ENCODE measurements at places on chromosomes 6 and 20.

DNA sequence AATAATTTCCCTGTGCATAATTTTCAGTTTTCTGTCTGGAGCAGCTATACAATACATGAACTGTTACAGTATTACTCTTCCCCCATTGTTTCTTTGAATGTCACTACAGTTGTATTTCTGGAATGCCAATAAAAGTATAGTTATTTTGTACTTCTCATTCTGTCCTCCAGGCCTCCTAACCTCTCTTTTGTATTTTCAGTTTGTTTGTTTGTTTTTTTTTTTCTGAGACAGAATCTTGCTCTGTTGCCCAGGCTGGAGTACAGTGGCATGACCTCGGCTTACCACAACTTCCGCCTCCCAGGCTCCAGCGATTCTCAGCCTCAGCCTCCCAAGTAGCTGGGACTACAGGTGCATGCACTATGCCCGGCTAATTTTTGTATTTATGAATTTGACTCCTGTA is 16.8 kb upstream of the ARID1B start:
- no peak for DNase-seq

- no peak for DNase-seq
Observed at GRCh38 chr20:59620860-59621505, 16.6 kb downstream of the PHACTR3 start.

- DNase-seq, result no peak
Observed at GRCh38 chr20:2093883-2094282, 7.7 kb upstream of the STK35 start.

DNA sequence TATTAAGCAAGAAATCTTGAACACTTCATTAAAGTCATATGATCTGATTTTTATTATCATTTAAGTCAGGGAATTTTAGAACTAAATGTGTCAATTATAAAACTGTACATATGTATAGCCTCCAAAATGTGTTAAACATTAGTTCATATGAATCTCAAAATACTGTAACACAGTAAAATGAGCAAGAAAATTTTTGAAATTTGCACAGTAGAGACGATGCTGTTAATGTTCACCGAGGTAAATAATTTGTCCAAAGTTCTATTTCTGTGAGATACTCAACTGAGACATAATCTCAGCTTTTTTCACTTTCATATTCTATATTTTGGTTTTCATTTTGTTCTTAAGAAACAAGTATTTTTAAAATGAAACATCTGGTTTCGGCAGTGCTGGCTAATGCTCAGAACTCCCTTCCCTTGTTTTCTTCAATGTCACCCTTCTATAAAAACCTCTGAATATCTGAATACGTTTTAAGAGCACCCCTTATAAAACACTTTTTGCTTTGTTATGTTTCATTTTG is 353.1 kb downstream of the LAMA2 start:
- no peak for DNase-seq

GRCh38 chr6:159311618-159312017 is 142.4 kb downstream of the FNDC1 start:
- DNase-seq, result no peak

DNA sequence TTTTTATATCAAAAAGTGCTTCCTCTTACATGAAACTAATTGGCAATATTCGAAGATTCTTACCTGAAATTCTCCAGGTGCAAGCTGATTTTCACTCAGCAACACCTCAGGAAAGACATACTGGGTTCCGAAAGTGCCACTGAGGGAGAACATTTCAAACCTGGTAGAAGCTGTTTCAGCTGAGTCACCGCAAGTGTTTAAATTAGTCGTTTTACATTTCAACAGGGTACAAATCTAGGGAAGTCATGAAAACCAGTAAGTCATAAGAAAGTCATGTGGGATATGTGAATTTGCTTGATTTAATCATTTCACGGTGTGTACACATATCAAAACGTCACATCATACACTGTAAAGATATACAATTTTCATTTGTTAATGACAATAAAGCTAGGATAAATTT is 25.3 kb upstream of the TAAR1 start:
- DNase-seq, result no peak

GRCh38 chr20:31605902-31606803 is 1.1 kb downstream of the ID1 start:
- DNase-seq, result no peak

DNA sequence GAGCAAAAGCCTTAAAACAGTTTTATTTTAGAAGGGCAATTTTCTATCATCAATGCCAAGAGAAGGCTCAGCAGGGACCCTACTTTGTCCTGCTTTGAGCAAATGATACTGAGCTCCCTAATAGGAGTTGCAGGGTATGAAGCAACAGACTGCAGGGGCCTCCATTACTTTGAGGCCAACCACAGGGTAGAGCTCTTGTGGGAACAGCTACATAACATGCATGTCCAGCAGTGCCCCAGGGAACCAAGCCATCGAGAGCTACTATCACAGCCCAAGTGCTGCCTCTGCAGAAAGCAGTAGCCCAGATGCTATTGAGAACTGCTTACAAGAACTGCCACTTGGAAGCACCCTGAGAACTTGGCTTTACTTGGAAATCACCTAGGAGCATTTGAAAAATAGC is 222.1 kb downstream of the LAMA2 start:
- no peak for DNase-seq

DNA sequence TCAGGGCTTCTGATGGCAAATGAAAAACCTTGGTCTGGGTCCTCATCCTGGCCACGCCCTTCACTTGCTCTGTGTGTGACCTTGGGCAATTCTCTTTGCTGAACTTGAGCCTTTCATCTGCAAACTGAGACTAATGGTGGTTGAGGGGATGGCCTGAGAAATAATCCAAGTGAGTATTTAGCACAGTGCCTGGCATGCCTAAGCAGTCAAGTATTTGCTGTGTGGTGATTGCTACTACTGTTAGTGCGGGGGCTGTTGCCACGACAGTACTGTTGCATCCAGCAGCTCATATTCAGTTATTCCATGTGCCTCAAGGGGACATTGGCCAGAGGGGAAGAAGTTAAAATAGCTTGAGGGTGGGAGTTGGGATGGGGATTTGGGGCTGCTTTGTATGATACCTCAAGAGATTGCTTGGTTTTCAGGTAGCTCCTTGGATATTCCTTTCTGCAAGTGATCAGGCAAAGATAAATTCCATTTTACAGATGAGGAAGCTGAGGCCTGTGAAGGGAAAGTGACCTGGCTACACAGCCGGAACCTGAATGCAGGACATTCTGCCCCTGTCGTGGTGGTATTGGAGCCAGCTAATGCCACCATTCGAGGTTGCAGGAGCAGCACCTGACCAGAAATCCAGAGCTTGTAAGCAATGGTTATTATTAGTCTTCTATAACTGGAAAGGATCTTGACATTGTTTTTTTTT is 45.1 kb upstream of the EPB41L1 start:
- DNase-seq, result no peak

- no peak for DNase-seq
Observed at GRCh38 chr6:42040856-42041480, 9.4 kb upstream of the TAF8 start.

DNA sequence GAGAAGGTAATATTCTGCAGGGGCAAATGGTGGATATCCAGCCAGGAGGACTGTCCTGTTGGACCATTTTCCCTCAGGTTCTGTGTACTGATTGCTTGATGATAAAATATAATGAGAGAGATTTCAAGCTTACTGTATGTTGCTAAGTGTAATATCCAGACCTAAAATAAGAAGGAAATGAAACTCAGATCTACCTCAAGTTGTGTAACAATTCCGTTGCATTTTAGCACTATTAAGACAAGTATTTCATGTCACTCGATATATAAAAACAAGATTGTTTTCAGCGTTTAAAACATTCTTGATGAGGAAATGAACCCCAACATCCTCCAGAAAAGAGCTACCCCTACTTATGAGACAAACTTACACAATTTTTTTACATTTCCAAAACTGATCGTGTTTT is 57.2 kb downstream of the RGS17 start:
- DNase-seq, result no peak

DNA sequence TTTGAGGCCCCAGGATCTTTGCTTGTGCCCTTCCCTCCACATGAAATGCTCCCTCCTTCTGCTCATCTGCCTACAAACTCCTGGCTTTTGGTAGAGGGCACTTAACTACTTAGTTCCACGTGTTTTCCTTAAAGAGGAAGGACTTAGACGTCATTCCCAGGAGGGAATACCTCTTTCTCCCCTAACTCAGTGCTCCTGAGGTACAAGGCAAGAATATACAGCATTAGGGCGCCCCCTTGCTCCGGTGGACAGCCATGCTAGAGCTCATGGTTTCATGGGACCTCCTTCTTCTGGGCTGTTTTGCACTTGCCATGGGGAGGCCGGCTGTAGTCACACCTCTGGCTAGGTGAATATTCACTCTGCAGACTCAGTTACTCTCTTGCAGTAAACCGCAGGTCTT is 93.8 kb upstream of the LY86 start:
- peak; percentile 20 for DNase-seq

GRCh38 chr6:35139924-35140638 is 1.1 kb downstream of the TCP11 start:
- DNase-seq, result no peak

DNA sequence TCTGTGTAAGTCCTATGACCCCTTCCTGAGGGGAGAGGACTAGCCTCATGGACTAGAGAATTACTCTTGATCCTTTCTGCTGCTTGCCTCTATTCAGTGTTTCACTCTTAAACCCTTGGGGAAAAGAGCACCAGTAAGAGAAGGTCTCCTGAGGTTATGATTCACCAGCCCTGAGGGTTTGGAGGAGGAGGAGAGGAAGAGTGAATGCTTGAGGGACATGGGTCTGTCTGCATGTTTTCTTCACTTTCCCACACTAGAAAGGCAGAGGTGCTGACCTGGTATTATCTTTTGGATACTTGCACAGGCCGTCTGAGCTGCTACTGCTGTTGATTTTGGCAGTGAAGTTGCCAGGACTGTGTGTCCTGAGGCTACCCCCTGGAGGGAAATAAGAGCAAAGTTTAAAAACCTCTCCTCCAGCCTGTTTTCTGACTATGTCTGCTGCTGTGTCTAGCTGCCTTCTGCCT is 78.3 kb downstream of the CD109 start:
- no peak for DNase-seq

GRCh38 chr20:18677126-18677525 is 89.3 kb downstream of the DTD1 start:
- DNase-seq, result no peak

DNA sequence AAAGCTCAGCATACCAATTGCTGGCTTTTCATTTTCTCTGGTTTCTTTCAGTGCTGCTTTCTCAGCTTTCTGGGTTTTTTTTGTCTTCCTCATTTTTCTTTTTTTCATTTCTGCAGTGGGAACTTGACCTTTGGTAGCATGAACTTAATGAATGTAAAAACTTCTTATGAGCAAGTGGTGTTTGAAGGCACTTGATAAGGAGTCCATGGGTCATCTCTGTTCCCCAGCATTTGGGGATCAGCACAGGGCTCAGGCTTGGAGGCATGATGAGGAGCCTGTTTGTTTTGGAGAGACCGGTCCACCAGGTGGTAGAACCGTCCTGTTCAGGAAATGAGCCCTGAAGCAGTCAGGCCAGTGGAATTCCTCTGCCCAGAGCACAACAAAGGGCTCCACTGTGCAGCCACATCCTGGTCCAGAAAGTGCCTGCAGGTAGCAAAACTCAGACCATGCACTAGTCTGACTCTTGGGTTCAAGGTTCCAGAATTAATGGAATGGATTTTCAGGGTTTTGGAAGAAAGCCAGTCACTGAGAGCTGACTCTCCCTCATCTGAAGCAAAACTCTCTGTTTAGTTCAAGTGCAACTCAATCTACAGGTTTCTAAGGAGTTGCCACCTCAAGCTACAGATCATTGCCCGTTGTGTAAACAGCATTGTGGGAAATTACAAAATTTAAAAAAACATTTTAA is 52.3 kb upstream of the ADGRF1 start:
- DNase-seq, result no peak

DNA sequence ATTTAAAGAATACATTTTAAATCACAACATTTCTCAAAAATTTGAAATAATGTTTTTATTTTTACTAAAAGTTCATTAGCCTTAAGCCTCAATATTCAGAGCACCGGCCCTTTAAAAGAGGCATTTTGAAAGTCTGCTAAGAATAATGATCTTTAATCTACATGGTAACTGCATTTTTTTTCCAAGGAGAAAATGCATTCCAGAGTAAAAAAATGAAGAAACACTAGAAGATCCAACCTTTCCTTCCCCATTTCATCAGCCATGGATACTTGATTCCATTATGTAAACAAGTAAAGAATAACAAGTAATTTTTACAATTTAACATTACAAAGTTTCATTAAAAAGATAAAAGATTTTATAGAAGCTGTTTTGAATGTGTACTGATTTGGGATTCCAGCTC is 21.8 kb downstream of the LCA5 start:
- DNase-seq, result no peak

- no peak for DNase-seq
Observed at GRCh38 chr20:10113746-10114145, 79.0 kb downstream of the ANKEF1 start.

- no peak for DNase-seq
Observed at GRCh38 chr20:61157301-61157700, 94.8 kb upstream of the CDH4 start.

- DNase-seq, result no peak
Observed at GRCh38 chr6:148239801-148240460, 102.7 kb upstream of the SASH1 start.

- no peak for DNase-seq
Observed at GRCh38 chr6:81985191-81985590, 232.7 kb upstream of the TENT5A start.

- DNase-seq, result no peak
Observed at GRCh38 chr20:50691573-50692551, 520 bp upstream of the RIPOR3 start.

- no peak for DNase-seq
Observed at GRCh38 chr6:101391772-101392585, 1.5 kb upstream of the GRIK2 start.

Measured in GM18507 (cell line).